ENCODE measurements at places on chromosomes 5 and 9. TPM values are rescaled to one million over a fixed set of nuclear protein-coding genes. Genes with fewer than 3 reads are reported as not detected.

DNA sequence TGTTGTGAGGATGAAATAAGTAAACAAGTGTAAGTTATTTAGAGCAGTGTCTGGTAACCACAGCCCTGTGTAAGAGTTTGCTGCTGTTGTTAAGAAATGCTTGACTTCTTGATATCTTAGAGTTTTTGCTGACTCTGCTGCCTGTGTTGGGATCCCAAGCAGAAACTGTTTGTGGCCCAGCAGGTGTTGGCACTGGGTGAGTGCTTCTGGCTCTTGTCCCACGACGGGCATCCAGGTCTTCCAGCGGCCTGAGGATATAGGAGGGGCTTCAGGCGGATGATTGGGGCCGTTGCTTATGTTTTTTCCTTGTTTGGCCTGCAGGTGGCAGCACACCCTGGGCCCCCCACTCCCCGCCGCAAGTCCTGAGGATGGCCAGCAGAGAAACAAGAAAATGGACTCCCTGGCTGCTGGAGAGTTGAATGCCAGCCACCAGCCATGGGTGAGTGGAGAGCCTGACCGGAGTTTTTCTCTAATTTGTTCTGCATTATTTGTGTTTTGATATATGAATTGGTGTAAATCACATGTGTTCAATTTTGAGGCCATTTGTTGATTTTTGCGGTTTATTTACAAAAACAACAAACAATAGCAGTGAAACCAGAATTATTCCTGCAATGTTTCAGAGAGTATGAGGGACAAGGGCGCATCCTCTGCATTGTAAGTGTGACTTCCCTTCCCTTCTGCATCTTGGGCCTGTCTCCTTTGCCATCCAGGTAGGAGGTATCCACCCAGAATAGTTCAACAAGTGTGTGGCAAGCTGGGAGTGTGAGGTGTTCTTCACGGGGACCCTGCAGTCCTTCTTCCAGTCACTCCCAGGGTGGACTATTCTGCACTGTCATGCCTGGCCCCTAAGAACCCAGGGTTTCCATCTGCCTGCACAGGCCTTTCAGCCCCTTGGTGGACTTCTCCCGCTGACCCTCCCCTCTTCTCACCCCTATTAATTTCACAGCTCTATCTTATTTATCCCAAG is 50.3 kb downstream of the SLC22A5 start:
- no peak overlapping the region for H3K4me3 ChIP-seq
- DNase-seq, result peak; percentile 70
- peaks cover 42% of the 10 kb centered on the region for H3K4me1 ChIP-seq

DNA sequence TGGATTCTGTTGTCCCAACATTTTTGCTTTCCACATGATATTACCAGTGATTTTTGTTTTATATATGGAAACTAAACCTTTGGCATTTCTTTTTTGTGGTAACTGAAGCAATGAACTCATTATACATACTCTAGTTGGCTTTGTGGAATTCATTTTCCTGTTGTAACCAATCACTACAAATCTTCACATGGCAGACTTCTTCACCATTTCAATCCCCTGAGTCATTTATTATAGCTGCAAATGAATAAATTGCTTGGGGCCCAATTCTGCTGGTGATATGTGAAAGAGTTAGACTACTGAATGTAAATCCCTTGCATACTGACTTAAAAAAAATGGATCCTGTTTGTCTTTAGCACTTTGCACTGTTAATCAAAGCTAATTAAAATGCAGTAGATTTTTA is 1709.6 kb upstream of the WWC1 start:
- H3K36me3 ChIP-seq, result no peaks in the 10 kb centered on the region
- H3K27ac ChIP-seq, result no peak overlapping the region
- no peaks in the 10 kb centered on the region for H3K27me3 ChIP-seq
- H3K4me3 ChIP-seq, result no peak overlapping the region
- no peaks in the 10 kb centered on the region for H3K4me1 ChIP-seq
- DNase-seq, result no peak

DNA sequence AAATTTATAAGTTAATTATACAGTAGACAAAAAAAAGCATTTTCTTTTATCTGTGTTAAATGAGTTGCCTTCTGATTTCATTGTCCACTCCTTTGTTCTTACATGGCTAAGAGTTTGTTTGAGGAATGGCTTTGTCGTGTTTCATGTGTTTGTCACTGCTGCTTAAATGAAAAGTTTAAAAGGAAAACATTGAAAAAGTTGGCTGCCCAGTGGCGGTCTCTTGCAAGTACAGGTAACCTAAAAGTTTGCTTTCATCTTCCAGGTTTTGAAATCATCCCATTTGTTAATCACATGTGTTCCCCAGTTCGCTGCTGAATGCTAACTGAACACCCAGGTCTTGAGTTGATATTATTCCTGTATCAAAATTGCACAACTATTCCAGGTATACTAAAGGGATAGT is 33.9 kb downstream of the EGFLAM start:
- DNase-seq, result no peak
- H3K4me3 ChIP-seq, result no peak overlapping the region

GRCh38 chr5:158382473-158382872 is 523.5 kb upstream of the CLINT1 start:
- peaks cover 14% of the 10 kb centered on the region for H3K4me1 ChIP-seq
- no peak for DNase-seq
- no peaks in the 10 kb centered on the region for H3K36me3 ChIP-seq
- H3K27me3 ChIP-seq, result no peaks in the 10 kb centered on the region
- H3K27ac ChIP-seq, result peak overlapping the region; percentile 26
- no peak overlapping the region for H3K4me3 ChIP-seq

The NDFIP1 gene
- 93.1 TPM for total RNA-seq

The DEPDC1B gene
- total RNA-seq, result 1.3 TPM

The TTC33 gene
- 11.1 TPM for total RNA-seq

The PCA3 gene
- not detected for total RNA-seq

The SLC6A18 gene
- total RNA-seq, result not detected

GRCh38 chr5:145682197-145682899 is 152.8 kb downstream of the PRELID2 start:
- no peaks in the 10 kb centered on the region for H3K36me3 ChIP-seq
- H3K27ac ChIP-seq, result no peak overlapping the region
- no peak overlapping the region for H3K4me3 ChIP-seq

DNA sequence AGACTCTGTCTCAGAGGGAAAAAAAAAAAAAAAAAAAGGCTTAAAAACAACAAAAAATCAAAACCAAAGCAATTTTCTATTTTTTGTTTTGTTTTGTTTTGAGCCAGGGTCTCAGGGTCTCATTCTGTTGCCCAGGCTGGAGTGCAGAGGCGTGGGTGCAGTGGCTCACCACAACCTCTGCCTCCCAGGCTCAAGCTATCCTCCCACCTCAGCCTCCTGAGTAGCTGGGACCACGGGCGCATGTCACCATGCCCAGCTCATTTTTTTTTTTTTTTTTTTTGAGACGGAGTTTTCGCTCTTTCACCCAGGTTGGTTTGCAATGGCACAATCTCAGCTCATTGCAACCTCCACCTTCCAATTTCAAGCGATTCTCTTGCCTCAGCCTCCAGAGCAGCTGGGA is 5.7 kb downstream of the STK10 start:
- H3K27ac ChIP-seq, result no peak overlapping the region
- no peaks in the 10 kb centered on the region for H3K36me3 ChIP-seq
- no peak overlapping the region for H3K4me3 ChIP-seq
- H3K4me1 ChIP-seq, result peaks cover 19% of the 10 kb centered on the region

GRCh38 chr9:34430843-34431437 is 27.4 kb downstream of the FAM219A start:
- no peaks in the 10 kb centered on the region for H3K27me3 ChIP-seq
- no peaks in the 10 kb centered on the region for H3K36me3 ChIP-seq
- no peak overlapping the region for H3K4me3 ChIP-seq

DNA sequence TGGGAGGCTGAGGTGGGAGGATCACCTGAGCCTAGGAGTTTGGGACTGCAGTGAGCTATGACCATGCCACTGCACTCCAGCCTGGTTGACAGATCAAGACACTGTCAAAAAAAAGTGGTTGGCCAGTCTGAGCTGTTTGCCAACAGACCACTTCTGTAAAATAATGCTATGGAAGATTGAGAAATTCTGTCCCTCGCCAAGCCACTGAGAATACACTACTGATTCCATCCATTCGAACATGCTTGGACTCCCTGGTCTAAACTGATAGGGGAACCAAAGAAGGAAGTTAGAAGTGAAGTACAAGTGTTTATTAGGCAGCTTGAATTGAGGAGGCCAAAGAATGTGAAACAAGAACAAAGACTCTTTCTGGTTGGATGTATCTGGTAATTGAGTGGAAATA is 27.2 kb downstream of the ENC1 start:
- no peaks in the 10 kb centered on the region for H3K36me3 ChIP-seq
- no peaks in the 10 kb centered on the region for H3K4me1 ChIP-seq
- no peak overlapping the region for H3K27ac ChIP-seq
- H3K27me3 ChIP-seq, result no peaks in the 10 kb centered on the region
- H3K4me3 ChIP-seq, result no peak overlapping the region
- no peak for DNase-seq

DNA sequence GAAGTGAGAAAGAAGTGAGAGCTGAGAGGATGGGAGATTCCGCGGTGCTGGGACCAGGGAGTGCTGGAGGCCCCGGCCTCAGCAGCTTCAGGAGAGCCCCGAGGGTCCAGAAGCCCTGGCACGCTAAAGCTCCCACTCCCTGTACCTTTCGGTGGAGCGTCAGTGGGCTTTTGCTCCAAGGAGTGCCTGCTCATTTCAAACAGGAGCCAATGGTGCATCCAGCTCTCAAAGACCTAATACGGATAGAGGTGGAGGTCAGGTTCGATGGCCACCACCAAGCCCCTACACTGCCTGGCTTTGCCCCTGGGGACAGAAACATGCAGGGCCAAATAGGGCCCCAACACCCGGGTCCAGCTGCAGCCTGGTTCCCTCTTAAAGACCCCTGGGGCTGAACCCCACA is 8.2 kb downstream of the CD74 start:
- no peaks in the 10 kb centered on the region for H3K4me1 ChIP-seq
- H3K4me3 ChIP-seq, result no peak overlapping the region
- no peak for DNase-seq
- no peaks in the 10 kb centered on the region for H3K36me3 ChIP-seq
- no peaks in the 10 kb centered on the region for H3K27me3 ChIP-seq

GRCh38 chr5:56974241-56974640 is 22.3 kb upstream of the MIER3 start:
- no peaks in the 10 kb centered on the region for H3K36me3 ChIP-seq
- no peak overlapping the region for H3K27ac ChIP-seq
- no peak for DNase-seq
- no peak overlapping the region for H3K4me3 ChIP-seq
- no peaks in the 10 kb centered on the region for H3K27me3 ChIP-seq

The PCDHB2 gene
- total RNA-seq, result 3.6 TPM

DNA sequence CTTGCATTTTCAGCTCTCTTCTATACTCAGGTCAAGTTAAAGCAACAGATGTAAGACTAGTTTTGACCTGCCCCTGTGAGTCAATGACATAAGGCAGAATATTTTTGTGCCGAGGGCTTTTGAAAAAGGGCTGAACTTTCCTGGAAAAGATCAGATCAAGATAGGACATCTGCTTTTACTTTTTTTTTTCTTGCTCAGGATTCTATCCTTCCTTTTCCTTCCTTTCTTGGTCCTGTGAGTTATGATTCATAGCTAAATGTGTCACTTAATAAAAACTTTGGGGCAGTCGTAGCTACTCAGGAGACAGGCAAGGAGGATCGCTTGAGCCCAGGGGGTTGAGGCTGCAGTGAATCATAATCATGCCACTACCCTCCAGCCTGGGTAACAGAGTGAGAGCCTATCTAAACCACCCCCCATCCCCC is 84.3 kb upstream of the BRINP1 start:
- H3K4me1 ChIP-seq, result no peaks in the 10 kb centered on the region
- H3K4me3 ChIP-seq, result no peak overlapping the region
- H3K36me3 ChIP-seq, result no peaks in the 10 kb centered on the region
- no peak for DNase-seq
- no peaks in the 10 kb centered on the region for H3K27me3 ChIP-seq
